ENCODE measurements at places on chromosomes 11 and 22. TPM values are rescaled to one million over a fixed set of nuclear protein-coding genes. Genes with fewer than 3 reads are reported as not detected.

Gene DDIAS
- total RNA-seq: 0.49 TPM

Gene GAS2L1
- total RNA-seq: 22.3 TPM

Gene CLTCL1
- total RNA-seq: 7.9 TPM

Gene CRYAB
- total RNA-seq: 2,347 TPM

Gene TIGD3
- 0.16 TPM for total RNA-seq

Gene OR51B5
- total RNA-seq: 0.71 TPM

Gene OVOL1
- not detected for total RNA-seq

Gene RAB36
- total RNA-seq: 3.2 TPM

Gene HPS5
- total RNA-seq: 22.6 TPM

Gene BBOX1
- 0.45 TPM for total RNA-seq

Gene DBX1
- total RNA-seq: not detected

Gene TBCEL
- total RNA-seq: 25.1 TPM

Gene APOL5
- total RNA-seq: not detected

Gene PRG2
- 0.39 TPM for total RNA-seq

Gene C11orf87
- not detected for total RNA-seq

Gene BEST1
- 3.9 TPM for total RNA-seq

Gene MUC5AC
- total RNA-seq: not detected

Gene ATG2A
- 19.6 TPM for total RNA-seq

Gene TRIM48
- not detected for total RNA-seq

Gene TRIM51
- not detected for total RNA-seq

Gene INPP5J
- total RNA-seq: 2.4 TPM

Gene NXPE4
- total RNA-seq: not detected

Gene SLC7A4
- not detected for total RNA-seq

Gene OR52E8
- not detected for total RNA-seq

Gene NPTXR
- total RNA-seq: 16.5 TPM

Gene KCNK7
- total RNA-seq: 1.3 TPM

Gene MYBPC3
- 0.15 TPM for total RNA-seq

Gene MS4A6A
- 214 TPM for total RNA-seq

Gene NCR3LG1
- 2.9 TPM for total RNA-seq

Gene KRTAP5-1
- not detected for total RNA-seq

Gene CASP1
- 32.7 TPM for total RNA-seq

Gene ANGPTL5
- total RNA-seq: 1.3 TPM

Gene OR4C11
- total RNA-seq: not detected

Gene ACRV1
- total RNA-seq: not detected

Gene FJX1
- total RNA-seq: 10.4 TPM

Gene MB
- not detected for total RNA-seq

Gene C22orf15
- total RNA-seq: not detected

Gene SERPING1
- 1,015 TPM for total RNA-seq

Gene MFNG
- 35.4 TPM for total RNA-seq

Gene PIWIL4
- 5.9 TPM for total RNA-seq

Gene B4GALNT4
- total RNA-seq: 3.2 TPM

Gene CSNK2A3
- 3.9 TPM for total RNA-seq

Gene KCNJ1
- 0.24 TPM for total RNA-seq

Gene POU2AF2
- total RNA-seq: not detected

Gene MAPK1
- 159 TPM for total RNA-seq

Gene MEI1
- 2.0 TPM for total RNA-seq

Gene RASD2
- total RNA-seq: 29.8 TPM

Gene KCNK4
- not detected for total RNA-seq

Gene OR52M1
- total RNA-seq: not detected

Gene ISX
- total RNA-seq: not detected

Gene GRAMD1B
- 4.5 TPM for total RNA-seq
